CD14-positive monocyte (primary cell): ENCODE measurements at places on chromosomes 3 and 15. TPM values are rescaled to one million over a fixed set of nuclear protein-coding genes. Genes with fewer than 3 reads are reported as not detected.

The IMPG2 gene
- polyA plus RNA-seq, result 0.04 and 0.15 TPM in 2 replicates

The GALNT15 gene
- not detected for polyA plus RNA-seq

The RPLP1 gene
- 1,235 TPM for polyA plus RNA-seq

The CPN2 gene
- not detected in 2 replicates for polyA plus RNA-seq

The WWTR1 gene
- polyA plus RNA-seq, result not detected in 2 replicates

The RPN1 gene
- polyA plus RNA-seq, result 82.8 and 112 TPM in 2 replicates

The PSTPIP1 gene
- polyA plus RNA-seq, result 86.8 TPM

The ATP13A5 gene
- polyA plus RNA-seq, result not detected

The C2CD4B gene
- polyA plus RNA-seq, result 0.05 TPM in 1 of 2 replicates, not detected in the other

The IL5RA gene
- not detected for polyA plus RNA-seq
